ENCODE measurements at places on chromosomes 6 and 20.

GRCh38 chr6:64505312-64505711, 869.7 kb downstream of the PHF3 start:
- DNase-seq: peak; percentile 43

DNA sequence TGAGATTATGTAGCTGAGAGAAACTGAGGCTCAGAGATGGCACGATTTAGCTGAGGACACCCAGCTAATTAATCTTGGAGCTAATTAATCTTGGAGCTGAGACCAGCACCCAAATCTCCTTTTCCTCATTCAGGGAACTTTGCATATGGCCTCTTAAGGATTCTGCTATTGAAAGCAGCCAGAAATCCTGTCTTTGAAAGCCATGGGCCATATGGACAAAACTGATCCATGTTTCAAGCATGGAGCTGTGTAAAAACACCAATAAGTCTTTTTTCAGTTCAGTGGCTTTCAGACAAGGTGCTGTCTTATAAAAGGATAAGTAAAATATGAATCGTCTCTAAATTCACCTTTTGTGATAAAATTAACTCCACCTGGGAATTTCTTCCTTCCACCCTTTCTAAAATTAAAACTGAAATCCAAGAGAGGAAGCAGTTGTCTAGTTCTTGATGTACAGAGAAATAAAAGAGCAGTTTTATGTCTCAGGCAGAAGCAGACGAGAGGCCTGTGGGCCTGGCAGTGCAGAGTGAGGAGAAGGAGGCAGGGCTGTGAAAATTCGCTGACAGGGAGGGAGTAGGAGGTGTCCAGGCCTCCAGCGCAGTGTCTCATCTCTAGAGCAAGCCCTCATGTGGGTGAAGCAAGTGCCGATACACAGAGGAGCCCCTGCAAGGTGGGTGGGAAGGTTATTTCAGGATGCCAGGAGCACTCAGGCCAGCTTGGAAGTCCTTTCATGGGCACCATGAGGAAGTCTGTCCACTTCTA, 266.9 kb downstream of the UST start:
- no peak for DNase-seq

DNA sequence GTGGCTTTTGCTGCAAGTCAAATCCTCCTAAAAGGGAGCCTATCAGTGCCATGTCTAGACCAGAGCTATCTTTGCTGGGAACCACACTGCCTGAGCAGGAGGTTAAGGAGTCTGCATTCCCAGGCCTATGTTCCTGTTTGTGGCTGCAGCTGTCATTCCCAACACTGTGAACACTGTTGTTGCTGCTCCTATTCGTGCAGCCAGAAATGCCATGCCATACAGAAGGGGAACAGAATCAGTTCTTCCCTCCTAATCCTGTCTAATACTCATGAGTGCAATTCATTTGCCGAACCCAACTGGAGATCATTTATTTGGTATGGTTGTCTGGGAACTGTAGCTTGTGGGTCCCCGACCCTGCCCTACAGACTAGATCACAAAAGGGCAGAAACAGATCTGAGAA, 406.5 kb upstream of the GJE1 start:
- DNase-seq: no peak

- peak; percentile 21 for DNase-seq
These were observed 3.3 kb downstream of the CST11 start for GRCh38 chr20:23449421-23449820.

DNA sequence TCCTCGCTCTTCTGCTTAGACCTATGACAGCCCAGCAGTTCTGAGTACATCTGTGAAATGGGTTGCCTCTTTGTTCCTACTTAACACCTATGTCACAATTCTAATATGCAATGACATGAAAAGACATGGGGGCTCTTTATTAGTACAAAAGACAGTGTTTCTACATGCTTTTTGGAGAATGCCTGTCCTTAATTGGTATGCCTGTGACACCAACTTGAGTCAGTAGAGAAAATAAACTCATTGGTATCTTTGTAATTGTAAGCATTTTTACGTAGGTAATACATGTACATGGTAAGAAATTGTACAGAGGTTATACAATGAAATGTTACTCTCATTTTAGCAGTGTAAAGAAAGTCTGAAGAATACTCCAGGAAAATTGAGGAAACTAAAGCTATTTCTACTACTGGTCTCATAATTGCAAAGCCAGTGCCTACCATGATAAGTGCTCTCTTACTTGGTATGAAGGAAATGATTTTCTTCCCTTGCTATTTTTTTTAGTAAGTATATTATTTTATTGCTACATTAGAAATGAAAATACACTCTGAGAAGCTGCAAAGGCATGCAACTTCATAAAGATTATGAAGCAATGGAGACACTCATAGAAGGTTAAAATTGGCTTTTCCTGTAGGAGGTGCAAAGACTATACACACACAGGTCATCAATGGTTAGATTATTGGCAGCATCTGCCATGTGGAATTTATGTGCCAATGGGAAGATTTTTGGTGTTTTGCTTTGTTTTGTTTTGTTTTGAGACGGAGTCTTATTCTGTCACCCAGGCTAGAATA, 4.9 kb upstream of the EEF1A1 start:
- DNase-seq: no peak

DNA sequence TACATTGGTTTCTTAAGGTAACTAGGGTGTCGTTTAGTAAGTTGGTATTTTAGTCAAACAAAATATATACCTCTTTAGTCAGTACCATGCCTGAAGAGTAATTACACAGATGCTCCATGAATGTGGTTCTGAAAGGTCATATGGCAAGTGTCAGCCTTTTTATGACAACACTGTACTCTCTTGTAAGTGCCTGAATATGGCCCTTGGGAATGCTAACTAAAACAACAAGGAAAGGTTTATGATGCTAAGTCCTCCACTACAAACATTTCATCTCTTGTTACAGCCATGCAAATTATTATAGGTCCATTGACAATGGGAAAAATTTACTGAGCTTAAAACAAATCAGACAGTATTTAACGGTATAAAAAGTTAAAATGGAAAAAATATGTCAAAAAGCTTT, 39.0 kb upstream of the SUPT3H start:
- peak; percentile 1 for DNase-seq

GRCh38 chr20:34988191-34988540, 32.5 kb downstream of the MYH7B start:
- DNase-seq: no peak

DNA sequence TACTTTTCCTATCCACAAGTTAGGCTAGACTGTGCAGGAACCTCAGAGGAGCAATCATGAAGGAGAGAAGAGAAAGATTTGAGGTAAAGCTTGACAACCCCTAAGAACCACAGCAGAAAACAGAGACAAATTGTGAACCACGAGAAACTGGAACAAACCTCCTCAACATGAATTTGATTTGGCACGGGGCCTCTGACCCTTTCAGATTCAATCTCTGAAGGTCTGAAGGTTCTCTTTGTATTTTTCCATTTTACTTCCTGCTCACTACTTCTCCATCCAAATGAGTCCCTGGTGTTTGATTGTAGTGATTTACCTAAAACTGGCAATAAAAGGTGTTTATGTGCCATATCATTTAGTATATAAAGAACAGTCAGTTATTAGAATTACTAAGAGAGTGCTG, 126.1 kb upstream of the STXBP5 start:
- no peak for DNase-seq

DNA sequence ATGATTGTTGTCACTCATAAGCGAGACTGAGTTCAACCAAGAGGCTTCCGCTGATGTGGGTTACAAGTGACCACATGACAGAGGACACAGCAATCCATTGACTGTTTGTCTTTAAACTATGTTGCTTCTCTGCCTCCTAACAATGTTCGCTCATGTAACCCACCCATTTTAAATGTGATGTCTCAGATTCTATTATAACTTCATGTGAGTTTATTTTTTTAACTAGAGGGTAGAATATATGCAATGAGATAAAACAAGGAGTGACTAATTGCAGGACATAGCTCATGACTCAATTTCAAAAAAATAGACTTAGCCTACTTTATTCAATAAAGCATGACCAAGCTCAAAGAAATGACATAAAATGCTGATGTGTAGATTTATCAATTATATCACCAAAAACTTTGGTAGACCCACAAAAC, 119.2 kb upstream of the SASH1 start:
- no peak for DNase-seq

- DNase-seq: no peak
These were observed 520.6 kb downstream of the HDGFL1 start for GRCh38 chr6:23089981-23090380.

DNA sequence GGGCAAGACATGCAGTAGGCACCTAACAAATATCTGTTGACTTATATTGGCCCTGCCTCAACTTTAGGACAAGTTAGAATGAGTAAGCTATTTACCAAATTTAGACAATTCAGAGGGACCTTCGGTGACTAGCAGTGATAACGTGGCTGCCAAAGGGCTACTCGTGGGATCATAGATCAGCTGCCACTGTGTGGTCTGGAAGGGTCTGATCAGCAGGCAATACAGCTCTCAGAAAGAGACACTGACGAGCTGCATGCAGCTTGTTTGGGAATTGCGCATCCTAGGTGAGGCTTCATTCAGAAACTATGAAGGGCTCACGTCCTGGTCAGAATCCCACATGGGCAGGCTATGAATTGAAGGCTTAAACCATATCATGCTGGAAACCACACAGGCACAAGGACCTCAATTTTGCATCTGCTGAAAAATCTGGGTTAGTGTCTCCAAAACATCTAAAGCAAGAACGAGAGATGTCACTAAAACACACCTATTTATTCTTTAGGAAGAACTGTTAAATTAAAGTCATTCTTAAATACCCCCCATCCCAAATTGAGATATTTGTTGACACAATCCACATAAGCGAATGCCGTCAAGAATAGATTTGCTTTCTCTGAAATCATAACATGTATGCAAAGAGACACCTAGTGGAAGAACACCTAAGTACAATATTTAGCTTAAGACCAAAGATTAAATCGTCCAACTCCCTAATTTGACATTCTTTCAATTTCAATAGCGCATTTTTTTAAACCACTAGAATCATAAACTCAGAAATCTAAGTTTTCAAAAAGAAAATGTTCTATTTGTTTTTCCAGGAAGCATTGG, 79.6 kb downstream of the IPCEF1 start:
- DNase-seq: peak; percentile 82

DNA sequence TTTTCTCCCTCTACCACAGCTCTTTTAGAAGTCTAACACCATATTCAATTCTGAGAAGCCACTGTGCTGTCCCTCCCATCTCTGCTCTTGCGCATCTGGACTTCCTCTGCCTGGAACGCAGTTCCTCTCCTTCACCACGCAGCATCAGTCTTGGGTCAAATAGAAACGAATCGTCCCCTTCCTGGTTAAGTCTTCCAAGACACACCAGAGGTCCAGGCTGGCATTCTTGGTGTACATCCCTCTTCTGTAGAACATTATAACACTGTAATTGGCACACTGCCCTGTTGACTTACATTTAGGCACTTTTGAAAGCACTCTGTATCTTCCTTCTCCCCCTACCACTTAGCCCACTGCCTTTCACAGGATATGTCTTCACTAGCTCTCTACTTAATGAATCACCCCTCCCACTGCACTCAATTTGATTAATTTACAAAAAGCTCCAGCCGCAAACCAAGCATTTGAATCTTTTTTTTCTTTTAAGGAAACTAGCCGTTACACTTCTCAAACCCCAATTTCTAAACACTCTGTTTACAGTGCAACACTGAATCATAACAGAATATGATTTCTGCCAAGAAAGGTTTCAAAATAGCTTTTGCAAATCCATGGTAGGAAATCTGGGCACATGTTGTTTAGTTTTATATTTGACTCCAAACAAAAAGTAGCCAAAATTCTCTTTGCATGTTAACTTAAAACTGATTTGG, 140.8 kb upstream of the CARMIL1 start:
- DNase-seq: peak; percentile 92

DNA sequence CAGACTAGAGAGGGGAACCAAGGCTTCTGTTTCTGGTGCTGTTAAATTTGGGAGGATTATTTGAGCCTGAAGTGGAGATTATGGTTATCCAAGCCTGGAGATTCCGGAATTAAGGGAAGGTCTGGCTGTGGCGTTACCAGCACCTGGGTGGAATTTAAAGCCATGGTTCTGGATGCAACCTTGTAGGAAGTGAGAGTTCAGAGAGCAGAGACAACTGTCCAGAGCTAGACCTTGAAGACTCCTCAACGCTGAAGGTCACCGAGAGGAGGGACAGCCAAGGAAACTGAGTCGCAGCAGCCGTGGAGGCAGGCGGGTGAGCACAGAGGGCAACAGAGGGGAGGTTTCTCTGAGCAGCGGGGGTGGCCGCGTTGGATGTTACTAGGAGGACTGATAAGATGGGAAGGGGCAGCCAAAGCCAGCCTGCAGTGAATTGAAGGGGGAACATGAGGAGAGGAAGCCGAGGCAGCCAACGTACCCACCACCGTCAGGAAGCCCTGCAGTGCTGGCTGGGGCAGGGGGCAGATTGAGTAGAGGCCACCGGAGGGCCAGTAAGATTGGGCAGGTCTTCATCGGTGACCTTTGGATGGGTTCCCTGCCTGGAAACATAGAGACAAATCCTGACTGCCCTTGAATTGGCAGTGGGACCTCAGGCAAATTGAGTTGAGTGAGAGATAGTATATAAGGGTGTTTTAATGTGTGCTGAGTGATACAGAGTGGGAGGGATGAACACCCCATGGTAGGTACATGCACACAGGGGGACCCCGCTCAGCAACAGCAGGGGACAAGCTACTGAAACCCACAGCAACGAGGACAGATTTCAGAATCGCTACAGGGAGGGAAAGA, 90.3 kb downstream of the SNX5 start:
- no peak for DNase-seq

DNA sequence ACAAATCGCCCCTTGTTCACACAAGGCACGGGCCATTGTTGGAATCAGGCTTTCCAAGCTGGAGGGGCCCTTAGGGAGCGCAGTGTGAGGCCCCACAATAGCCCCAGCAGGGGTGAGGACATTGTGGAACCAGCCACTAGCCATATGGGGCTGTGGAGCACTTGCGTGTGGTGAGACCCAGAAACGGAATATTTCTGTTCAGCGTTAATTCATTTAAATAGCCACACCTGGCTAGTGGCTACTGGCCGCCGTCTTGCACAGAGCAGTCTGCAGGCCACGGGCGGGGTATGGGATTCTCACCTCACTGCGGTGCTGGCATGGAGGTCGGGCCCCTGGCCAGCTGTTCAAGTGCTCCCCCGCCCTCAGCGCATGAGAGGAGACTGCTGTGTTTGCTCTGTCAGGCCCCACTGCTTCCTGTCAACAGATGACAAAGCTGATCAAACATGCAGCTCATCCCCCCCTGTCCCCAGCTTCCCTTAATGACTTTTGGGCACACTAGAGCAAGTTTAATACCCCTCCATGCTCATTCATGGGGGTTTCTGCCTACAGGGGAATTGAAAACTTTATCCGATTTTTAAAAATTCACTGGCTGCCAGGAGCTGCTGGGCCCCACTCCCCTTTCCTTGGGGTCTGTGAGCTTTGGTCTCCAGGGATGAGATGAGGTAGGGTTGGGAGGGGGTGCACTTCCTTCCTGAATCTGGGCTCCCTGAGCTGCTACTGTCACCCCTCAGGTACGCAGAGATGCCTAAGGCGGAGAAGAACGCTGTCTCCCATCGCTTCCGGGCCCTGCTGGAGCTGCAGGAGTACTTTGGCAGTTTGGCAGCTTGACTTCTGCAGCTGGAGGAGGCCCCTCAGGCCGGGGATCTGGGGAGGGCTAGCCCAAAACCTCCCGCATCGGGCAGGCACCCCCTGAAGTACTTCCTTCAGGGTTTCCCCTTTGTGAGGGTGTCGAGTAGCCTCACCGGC, 13.6 kb downstream of the ITPA start:
- peak; percentile 61 for DNase-seq

Data from hematopoietic multipotent progenitor cell treated with erythropoietin and hydrocortisone succinate and interleukin-3 and kit ligand, for 6 days (in vitro differentiated cells).